Suppressor macrophage (primary cell): ENCODE measurements at places on chromosomes 5 and 9.

DNA sequence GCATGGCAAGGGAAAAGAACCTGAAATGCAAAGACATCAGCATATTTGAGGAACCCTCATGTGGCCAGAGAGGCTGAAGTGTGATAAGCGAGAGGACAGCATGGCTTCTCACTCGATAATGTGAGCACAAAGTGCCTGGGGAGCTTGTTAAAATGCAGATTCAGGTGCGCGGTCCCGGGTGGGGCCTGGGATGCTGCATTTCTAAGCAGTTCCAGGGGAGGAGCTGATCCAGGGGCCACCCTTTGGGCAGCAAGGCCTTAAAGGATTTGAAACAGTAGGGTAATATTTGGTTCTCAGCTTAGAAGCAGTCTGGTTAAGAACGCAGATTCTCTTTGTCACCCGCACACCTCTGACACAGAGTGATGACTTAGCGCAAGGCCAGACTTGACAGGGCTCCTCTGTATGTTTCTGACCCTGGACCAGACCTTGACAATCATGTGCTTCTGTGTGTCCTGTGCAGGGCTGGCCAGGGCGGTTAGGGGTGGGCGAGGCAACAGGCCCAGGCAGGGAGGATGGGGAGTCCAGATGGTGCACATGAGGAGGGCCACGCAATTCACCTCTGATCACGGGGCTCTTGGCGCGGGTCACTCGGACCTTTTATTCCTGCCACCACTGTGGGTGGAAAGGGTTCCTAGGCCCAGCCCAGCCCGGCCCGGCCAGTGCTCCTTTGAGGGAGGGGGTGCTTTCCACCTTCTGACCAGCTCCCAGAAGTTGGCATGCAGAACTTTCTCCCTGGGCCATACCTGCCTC lies 62.8 kb upstream of the TBC1D2 start:
- DNase-seq = no peak

GRCh38 chr9:136403538-136403914 lies 3.6 kb upstream of the SNAPC4 start:
- no peak for DNase-seq

GRCh38 chr9:112332214-112332613 lies 1.2 kb downstream of the PTBP3 start:
- DNase-seq = peak; percentile 41

- peak; percentile 17 for DNase-seq
Measured at GRCh38 chr5:94744906-94745305, 126.4 kb downstream of the SLF1 start.

GRCh38 chr5:31770998-31771397 lies 132.1 kb downstream of the PDZD2 start:
- DNase-seq = peak; percentile 58

DNA sequence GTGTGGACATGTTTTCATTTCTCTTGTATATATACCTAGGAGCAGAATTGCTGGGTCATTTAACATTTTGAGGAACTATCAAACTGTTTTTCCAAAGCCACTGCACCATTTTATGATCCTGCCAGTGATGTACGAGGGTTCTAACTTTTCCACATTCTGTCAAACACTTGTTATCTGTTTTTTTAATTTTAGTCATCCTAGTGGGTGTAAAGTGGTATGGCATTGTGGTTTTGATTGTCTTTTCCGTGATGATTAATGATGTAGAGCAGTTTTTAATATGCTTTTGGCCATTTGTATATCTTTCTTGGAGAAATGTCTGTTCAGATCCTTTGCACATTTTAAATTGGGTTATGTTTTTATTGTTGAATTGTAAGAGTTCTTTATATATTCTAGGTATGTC lies 107.0 kb downstream of the MELK start:
- DNase-seq = no peak
